Tongue (tissue), 3 donors: ENCODE measurements at places on chromosomes 6 and 20.
A peak's percentile ranks its signal among the peaks of the same experiment; 100 is the strongest.

DNA sequence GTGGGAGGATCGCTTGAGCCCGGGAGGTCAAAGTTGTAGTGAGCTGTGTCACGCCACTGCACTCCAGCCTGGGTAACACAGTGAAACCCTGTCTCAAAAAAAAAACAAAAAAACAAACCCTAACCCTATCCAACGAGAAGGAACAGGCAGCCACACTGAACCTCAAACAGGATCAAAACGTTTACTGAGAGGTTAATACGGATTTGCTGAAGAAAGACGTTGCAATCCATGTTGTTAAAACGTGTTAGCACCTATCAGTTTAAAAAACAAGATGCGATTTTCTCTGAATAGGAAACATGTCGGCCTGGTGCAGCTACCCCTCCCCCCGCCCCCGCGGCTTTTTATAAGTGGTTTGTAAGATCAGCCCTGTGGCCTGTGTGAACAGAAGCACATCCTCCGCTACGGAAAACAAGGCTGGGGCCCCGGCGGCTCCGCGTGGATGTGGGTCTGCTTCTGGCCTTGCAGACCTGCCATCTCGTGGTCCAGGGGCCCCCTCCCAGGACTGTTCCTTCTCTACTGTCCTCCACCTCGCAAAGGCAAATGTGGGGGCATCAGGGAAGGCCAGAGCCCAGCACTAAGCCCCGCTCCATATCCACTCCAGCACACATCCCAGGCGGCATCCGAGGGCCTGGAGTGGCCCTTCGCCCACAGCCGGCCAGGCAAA is 11.4 kb downstream of the SLC2A4RG start:
- DNase-seq: no peak

DNA sequence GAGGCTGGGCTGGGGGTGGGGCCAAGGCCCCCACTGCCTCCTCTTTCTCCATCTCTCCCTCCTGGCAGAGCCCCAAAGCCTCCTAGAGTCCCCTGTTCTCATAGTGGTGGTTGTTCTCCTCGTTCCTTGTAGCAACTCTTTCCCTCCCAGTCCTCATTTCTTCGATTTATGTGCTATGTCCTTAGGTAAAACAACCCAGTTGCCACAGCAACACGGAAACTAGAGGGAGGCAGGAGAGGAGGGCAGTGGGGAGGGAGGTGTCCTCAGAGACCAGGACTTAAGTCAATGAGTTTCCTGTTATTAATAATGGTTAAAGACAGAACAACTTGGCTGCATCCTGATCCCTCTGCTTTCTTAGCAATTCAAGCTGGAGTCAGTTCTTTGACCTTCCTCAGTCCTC is 161.0 kb downstream of the INSM1 start:
- DNase-seq: no peak

- peak; percentile 64 for DNase-seq
Measured at GRCh38 chr6:107509506-107509905, 19.6 kb downstream of the SOBP start.

DNA sequence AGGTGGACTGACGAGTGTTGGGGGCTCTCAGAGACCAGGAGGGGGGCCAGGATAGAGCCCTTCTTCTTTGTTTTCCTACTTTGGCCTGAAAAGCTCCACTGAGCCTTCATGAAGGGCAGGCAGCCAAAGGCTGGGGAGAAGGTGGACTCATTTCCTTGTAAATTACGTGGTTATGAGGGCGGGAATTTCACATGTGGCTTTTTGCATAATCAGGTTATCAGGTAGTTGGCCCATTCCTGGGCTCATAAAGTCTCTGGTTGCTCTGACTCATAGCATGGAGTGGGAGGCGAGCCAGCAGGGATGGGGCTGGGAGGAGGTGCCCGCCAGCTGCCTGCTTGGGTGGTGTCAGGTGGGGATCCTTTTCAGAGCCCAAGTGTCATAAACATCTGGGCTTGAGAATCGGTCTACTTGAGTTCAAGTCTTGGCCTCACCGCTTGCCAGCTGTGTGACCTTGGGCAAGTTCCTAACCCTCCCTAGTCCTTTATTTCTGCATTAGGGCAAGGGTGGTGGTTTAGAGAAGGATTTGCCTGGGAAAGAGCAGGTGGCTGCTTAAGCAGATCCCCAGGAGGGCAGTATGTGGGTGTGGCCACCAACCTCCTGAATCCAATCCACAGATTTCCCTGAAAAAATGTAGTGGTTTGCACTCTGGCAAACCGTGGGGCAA is 26.5 kb upstream of the RNF24 start:
- DNase-seq: peak; percentile 51

DNA sequence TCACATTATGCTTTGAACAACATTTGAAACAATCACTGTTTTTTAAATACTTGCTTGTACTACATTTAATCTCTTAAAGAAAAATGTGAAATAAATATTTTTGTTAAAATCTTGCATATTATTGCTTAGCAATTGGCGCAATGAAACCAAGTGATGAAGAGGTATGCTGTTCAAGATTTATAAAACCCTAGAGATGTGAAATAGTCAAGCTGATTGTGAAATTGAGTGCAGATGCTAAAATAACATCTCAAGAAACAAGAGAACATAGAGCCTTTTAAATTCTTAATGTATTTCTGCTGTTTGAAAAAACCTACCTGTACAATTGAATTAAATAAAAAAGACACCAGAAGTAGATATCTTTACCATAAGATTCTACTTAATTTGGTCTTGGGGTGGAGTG is 179.2 kb upstream of the MCHR2 start:
- DNase-seq: no peak

GRCh38 chr6:25452031-25452430 is 172.9 kb downstream of the CARMIL1 start:
- DNase-seq: no peak

DNA sequence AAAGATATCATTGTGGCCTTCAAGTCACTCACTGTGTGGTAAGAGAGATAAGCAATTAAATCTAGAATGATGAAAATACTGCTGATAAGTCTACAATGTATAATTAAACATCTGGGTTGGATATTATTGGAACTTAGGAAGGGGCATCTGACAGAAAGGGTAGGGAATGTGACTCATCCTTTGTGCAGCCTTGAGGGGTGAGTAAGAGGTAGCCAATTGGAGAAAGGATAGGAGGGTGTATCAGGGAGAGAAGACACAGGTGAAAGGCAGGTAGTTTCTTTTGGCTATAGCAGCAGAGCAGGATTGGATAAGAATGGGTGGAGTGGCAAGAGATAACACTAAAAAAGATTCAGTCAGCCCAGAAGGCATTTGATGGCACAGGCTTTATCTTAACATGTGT is 182.0 kb downstream of the COL21A1 start:
- DNase-seq: no peak

- no peak for DNase-seq
Measured at GRCh38 chr6:67935976-67936477, 699.1 kb upstream of the ADGRB3 start.
